DMS 273 treated with DMSO at 0.1 percent for 48 hours (cell line): ENCODE measurements at places on chromosomes 4 and X.

- peak; percentile 15 for DNase-seq
Measured at GRCh38 chr4:82770607-82771006, 28.0 kb downstream of the SCD5 start.

DNA sequence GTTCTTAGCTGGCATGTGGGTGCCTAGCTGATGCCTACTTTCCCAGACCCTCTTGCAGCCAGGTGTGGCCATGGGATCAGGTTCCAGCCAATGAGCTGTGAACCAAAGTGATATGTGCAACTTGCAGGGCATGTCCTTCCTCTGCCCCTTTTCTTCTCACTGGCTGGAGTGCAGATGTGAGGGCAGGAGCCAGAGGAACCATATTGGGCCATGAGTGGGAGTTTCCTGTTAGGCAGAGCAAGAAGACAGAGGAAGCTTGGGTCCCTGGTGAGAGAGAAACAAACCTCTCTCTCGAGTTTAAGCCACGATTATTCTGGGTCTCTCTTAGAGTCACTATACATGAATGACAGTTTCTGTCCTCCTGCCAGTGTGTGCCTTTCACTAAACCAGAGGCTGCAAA is 120.4 kb upstream of the STX18 start:
- DNase-seq: no peak

GRCh38 chrX:9376111-9376510 is 88.7 kb upstream of the TBL1X start:
- DNase-seq: no peak

DNA sequence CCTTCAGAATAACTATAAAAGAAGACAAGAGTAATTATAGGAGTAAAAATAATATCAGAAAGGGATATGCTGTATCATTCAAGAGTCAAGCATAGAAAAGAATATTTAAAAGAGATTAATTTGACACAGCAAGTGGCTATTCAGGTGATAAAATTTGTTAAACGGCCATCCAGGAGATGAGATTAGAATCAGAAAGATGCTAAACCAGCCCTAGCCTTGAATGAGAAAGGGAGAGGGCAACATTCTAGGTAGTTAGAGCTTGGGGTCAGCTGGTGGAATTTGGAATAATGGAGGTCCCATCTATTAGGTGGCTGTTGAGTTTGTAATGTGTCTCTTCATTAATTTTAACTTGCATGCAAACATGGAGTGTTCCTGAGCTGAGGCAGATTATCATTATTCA is 350.5 kb upstream of the PABPC4L start:
- DNase-seq: no peak

- DNase-seq: no peak
Measured at GRCh38 chr4:99635601-99636000, 22.0 kb downstream of the C4orf54 start.

GRCh38 chr4:15100994-15101695 is 98.9 kb downstream of the CPEB2 start:
- DNase-seq: no peak

GRCh38 chrX:72475952-72476668 is 96.5 kb downstream of the HDAC8 start:
- DNase-seq: no peak

GRCh38 chrX:5870238-5870637 is 358.4 kb downstream of the NLGN4X start:
- no peak for DNase-seq

GRCh38 chr4:88952081-88952480 is 104.9 kb downstream of the FAM13A start:
- DNase-seq: no peak

DNA sequence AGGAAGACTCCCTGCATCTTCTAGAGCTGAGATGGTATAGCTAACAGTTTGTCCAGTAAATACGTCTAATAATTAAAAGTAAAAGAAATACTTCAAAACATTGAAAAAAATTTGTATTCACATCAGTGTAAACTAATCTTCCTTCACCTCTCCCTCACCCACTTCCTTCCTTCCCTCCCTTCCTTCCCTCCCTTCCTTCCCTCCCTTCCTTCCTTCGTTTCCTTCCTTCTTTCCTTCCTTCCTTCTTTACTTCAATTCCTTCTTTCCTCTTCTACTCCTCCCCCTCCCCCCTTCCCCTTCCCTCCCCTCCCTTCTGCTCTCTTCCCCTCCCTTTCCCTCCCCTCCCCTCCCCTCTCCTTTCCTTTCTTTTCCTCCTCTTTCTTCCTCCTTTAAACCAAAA is 103.7 kb downstream of the POU4F2 start:
- DNase-seq: no peak

DNA sequence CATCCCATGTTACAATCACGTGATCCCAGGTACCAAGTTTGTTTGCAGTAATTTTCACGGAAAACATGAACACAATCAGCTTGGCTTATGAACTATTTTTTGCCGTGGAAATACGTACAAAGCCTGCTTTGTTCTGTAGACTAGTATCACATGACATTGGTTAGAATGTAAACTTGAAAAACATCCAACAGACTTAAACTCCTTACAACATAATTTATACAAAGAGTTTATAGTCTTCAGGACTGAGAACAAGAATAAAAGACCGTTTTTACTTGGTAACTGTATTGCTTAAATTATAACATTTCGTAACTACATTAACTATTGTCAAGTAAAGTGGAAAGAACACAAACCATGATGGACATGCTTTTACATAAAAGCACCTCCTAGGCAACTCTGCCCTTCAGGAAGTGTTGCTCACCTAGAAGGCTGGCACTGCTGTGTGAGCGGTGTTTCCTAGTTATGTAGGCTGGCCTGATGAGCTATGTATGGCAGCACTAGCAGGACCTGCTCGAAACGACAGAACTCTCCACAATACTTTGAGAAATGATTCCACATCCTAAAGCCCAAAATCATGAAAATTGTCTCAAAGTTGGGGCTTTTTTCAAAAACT is 41.8 kb upstream of the WDR1 start:
- DNase-seq: no peak

GRCh38 chr4:1871471-1872021 is 353 bp downstream of the NSD2 start:
- DNase-seq: no peak

DNA sequence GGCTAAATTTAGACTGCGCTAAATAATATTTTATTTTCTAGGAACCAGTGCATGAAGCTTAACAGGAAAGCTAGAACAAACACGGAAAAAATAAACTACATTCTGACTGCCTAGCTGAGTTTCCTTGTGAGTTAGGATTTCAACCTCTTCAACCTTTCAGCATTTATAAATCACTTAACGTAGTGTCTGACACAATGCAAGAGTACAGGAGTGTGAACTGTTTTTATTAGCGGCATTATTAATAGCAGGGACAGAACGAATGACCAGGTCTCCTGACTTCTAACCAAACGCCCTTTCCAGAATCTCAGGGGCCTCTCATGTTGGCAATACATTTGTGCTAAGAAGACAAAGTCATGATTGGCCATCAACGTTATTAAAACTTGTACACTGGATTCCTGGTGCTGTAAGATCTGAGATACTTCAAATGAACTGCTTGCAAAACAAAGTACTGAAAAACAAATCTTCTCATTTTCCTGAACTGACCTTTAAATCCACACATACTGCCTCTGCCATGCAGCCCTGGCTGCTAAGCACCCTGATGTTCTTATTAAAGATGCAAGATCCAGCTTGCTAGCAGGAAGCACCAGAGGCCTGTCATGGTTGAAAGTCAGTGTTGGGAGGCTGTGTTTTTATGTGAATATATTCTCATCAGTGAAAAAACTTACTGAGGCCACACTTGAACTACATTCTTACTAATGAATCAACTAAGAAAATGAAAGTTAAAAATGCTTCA is 380.4 kb upstream of the CPEB2 start:
- DNase-seq: no peak
